Neural crest cell (in vitro differentiated cells): ENCODE measurements at places on chromosomes 13 and 19.

GRCh38 chr13:59542303-59542702 lies 621.4 kb downstream of the DIAPH3 start:
- no peak for DNase-seq

GRCh38 chr13:99469041-99469440 lies 32.2 kb upstream of the TM9SF2 start:
- DNase-seq, result no peak

GRCh38 chr19:14943601-14944000 lies 2.3 kb downstream of the OR7C2 start:
- no peak for DNase-seq

DNA sequence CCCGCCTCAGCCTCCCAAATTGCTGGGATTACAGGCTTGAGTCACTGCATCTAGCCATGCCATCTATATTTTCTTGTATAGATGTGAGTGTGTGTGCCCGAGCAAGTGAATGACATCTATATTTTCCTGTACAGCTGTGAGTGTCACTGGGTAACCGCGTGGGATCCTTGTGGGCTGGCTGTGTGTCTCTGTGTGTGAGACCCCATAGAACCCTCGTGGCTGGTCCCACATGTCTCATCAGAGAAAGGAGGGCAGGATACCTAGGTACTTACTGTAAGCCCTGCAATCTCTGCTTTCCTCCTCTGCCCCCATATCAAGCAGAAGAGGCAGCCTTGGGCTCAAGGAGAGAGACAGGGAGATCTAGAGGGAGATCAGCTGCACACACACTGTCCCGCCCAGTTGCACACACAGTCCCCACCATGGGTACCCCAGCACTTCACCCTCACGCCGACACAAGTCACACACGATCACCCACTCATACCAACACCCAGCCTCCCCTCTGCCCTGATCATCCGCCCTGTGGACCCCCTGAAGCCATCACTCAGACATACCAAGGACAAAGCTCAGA lies 655 bp downstream of the DENND1C start:
- DNase-seq, result no peak

- DNase-seq, result no peak
Observed at GRCh38 chr19:7918615-7919421, 1.3 kb upstream of the SNAPC2 start.

DNA sequence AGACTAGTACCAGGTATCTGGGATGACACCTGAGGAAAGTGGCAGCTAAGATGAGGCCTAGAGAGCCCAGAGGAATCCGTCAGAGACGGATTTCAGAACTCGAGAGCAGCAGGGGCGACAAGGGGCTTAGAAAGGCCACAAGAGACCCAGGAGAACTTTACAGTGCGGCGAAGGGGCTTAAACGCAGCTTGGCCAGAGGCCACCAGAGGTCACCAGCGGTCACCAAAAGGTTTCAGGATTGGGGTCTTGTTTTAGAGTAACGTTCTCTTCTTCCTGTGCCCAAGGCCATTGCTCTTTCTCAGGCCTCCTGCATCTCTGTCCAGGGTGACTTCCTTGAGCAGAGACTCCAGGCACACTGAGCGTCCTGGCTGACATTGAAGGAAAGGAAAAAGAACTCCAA lies 2.2 kb downstream of the ZSCAN22 start:
- DNase-seq, result peak; percentile 46

DNA sequence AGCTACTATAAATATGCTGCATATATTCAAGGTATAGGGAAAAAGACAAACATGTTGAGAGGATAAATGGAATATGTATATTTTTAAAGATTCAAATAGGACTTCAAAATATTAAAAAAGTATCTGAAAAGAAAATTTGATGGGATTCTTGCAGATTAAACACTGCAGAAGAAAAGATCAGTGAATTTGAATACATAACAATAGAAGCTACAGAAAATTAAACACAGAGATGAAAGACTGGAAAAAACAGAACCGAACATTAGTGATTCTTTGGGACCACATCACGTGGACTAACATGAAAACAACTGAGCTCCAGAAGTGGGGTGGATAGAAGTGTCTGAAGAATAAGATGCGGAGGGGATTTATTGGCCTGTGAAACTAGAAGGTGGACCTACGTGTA lies 217.2 kb downstream of the RFC3 start:
- DNase-seq, result no peak

DNA sequence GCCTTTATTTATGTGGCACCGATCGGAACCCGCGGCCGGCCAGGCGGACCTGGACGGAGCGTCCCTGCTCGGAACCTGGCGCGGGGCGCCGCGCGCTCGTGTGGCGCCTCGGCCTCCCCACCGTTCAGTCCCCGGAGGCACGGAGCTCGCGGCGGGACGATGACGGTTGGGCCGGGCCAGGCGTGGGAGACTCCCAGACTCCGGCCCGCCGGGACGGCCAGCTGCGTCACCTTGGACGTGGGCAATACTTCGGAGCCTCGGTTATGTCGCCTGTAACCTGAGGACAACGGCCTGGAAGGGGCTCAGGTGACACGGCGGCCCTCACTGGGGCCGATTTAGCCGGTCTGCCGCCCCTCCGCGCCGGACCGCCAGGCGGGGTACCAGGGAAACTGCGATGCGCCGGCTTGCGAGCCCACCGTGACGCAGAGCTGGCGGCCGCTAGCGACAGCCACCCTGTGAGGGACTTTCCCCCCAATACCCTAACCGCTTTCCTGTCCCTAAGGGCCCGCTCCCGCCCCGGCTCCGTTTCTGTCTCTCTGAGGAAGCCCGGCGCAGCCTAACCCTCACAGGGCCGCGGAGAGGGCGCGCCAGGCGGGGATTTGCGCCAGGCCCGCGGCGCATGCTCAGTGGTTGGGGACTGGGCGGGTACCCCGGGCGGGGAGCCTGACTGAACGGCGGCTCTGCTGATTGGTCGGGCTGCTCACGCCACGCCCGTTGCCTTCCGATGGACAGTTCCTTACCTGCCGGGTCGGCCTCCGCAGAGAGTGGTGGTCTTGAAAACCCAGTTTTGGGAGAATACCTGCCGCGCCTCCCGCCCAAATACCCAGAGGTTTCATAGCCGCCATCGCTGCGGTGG lies 109.5 kb upstream of the DOCK9 start:
- peak; percentile 82 for DNase-seq
